ENCODE measurements at places on chromosomes 6 and 20. TPM values are rescaled to one million over a fixed set of nuclear protein-coding genes. Genes with fewer than 3 reads are reported as not detected.

Gene OTOR
- polyA plus RNA-seq: 0.13 TPM

Gene TMC2
- not detected for polyA plus RNA-seq

Gene NRSN1
- 0.13 TPM for polyA plus RNA-seq

Gene OLIG3
- polyA plus RNA-seq: not detected

Gene SIRPB2
- polyA plus RNA-seq: 1.7 TPM

Gene CEP43
- 14.2 TPM for polyA plus RNA-seq

Gene EYA4
- 18.2 TPM for polyA plus RNA-seq

Gene PRDM1
- polyA plus RNA-seq: 4.9 TPM

Gene RBM39
- polyA plus RNA-seq: 288 TPM

Gene CRYBG1
- polyA plus RNA-seq: 2.2 TPM

Gene SEL1L2
- polyA plus RNA-seq: not detected

Gene PDE10A
- polyA plus RNA-seq: 8.3 TPM

Gene TNFRSF6B
- polyA plus RNA-seq: 0.55 TPM
